ENCODE measurements at places on chromosomes 7 and 10.

DNA sequence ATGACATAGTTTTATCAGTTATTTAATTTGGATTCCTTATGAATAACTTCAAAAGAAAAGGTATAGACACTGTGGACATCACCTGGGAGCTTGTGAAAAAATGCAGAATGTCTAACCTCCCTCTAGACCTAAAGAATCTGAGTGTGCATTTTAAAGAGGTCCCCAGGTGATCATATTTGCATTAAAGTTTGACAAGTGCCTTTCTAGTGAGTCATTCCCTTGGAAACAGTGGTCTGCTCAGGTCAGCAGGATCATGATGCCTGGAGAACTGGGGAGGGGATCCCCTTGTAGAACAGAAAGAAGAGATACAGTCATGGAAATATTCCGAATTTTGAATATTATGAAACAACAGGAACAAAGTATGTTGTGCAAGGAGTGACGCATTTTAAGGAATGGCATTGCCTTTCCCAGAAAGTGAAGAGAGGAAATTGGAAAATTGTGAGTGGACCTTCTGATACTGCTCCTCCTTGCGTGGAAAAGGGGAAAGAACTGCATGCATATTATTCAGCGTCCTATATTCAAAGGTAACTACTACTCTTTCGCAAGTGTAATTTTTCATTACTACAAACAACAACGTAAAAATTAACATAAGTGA is 4.6 kb downstream of the STEAP2 start:
- DNase-seq = no peak

- DNase-seq = no peak
These were observed 1060.6 kb downstream of the LRMDA start for GRCh38 chr10:76492026-76492425.

DNA sequence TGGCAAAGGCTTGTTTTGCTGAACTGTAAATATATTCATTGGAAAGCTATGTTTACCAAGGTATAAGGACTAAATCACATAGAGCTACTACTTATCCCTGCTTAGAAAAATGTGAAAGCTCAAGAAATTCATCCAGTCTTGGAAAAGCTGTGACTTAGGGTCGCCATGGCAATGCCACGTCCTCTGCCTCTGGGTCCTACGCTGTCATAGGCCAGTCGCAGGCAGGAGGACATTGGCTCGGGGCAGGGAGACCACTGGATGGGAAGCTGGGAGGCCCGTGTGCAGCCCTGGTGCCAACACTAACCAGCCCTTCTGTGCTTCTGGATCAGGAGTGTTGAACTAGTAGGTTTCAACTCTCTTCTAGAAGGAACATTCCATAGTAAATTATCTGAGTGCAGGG is 67.3 kb upstream of the PDZD8 start:
- no peak for DNase-seq

GRCh38 chr10:123274306-123275135 is 120.3 kb downstream of the BUB3 start:
- DNase-seq = no peak

DNA sequence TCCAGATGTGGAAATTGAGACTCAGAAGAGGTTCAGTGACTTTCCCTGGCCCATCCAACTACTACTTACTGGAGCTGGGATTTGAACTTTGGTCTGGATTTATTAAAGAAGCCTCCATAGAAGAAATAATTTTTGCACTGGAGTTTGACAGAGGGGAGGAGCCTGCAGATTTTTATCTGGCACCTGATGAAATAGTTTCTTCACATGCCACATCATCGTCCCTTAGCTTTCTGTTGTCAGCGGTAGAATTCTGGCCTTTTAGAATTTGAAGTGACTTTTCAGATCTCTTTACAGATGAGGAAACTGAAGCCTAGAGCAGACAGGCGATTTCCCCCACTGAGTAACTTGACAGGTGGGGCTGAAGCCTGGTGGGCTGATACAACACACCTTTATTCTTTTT is 233.5 kb downstream of the LRMDA start:
- no peak for DNase-seq

DNA sequence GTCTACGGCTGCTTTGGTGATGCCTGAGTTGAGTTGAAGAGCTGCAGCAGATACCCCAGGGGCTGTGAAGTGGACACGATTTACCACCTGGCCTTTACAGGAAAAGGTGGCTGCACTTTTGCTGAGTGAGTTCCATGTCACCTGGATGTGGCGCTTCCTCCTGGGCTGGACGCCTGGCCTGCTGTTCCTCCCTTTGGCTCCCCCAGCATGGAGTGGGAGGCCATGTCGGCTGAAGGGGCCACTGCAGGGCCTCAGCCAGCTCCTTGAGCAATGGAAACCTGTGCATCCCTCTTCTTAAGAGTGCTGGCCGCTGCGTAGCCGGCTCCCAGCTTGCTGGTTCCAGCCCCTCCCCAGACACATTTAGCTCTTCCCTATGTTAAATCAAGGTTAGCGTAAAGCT is 221.0 kb downstream of the GLRX3 start:
- no peak for DNase-seq

DNA sequence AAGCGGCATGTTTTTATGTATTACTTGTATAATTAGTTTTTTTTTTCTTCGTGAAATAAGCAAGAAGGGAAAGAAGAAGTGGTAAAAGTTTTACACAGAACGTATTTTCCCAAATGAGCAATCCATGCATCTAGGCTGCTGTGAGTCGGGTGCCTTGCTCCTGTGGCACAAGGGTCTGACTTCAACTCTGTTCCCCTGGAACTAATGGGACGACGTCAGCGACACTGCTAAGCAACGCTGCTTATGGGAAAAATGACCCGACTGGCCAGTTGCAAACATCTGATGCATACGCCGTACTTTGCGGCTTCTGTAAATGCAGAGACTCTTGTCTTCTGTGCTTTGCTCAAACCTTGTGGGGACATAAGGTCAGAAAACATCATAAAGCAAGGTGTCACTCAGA is 66.3 kb downstream of the MPP7 start:
- DNase-seq = no peak

DNA sequence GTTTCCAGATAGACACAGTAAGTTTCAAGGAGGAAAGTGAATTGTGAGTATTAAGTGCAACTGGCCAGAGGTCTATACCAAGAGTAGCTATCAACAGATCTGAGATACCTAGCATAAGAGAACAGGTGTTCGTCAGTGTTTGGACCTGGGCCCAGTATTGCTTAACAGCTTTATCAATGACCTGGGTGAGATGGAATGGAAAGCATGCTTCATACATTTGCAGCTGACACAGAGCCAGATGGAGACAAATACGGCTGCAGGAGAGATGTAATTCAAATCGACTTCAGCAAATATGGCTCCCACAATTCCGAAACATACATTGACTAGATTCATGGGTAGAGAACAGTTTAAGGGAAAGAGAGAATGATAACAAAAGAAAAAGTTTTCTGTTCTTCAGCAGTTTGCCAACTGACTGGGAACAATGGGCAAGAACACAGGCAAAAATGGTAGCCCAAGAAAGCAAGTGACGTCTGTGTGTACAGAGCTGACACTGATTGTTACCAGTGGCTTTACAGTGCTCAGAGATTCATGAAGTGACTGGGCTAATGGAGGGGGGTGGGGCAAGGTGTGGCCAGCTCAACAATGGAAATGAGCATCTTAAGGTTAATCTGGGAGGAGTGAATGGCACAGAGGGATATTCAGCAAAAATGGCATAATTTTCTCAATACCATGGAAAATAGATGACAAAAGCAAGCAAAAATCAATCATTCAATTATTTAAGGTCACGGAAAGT is 28.0 kb upstream of the COBL start:
- DNase-seq = no peak

DNA sequence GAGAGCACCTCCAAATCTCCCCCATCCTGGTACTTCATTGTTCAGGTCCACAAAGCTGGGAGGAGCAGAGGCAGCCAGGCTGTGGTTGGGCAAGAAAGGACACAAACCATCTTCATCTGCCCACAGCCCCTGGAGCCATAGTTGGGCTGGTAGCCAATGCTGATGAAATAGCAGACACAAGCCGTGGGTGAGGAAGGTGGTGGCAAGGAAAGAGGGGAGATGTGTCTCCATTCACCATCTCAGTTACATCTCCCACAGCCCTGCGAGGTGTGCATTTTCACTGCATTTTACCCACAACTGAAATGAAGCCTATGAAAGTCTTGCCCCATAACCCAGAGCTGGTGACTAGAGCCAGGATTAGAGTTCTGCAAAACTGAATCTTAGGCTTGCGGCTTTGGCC is 35.0 kb downstream of the PIK3AP1 start:
- DNase-seq = no peak

- peak; percentile 28 for DNase-seq
These were observed 5.8 kb upstream of the GGCT start for GRCh38 chr7:30510124-30511075.

- no peak for DNase-seq
These were observed 36.7 kb downstream of the OSBPL3 start for GRCh38 chr7:24943096-24943948.

GRCh38 chr10:124350806-124351205 is 67.9 kb downstream of the OAT start:
- no peak for DNase-seq

DNA sequence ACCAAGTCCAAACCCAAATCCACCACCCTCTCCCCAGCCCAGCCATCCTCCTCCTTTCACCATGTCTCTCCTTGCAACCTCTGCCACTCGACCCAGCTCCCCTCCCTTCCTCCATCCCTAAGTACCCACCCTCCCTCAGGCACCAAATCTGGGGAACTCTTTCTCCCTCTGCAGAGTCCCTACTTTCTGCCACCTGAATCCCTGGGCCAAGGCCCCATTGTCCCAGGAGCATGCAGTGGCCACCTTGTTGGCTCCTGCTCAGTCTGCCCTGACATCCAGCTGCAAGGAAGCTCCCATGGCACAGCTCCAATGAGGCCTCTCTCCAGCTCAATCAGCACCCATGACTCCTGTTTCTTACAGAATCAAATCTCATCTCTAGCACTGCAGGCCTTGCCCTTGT is 5.5 kb upstream of the UNC5B start:
- no peak for DNase-seq

DNA sequence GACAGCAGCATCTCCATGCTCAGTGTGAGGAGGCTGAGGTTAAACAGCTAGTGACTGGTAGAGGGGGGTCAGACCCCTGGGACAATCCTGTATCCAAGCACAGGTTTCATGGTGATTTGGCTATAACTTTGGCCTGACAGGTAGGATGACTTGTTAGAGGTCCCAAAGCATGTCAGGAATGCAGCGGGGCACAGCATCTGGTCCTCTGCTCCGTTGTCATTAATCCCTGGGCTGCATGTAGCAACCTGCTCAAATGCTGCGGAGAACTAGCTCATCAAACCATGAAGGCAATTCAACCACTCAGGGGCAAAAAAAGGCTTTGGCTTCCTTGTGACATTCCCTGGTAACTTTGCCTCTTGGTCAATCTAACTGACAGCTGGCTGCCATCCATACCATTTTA is 26.8 kb downstream of the WNT2 start:
- DNase-seq = no peak

GRCh38 chr7:36507475-36508440 is 118.1 kb downstream of the ANLN start:
- DNase-seq = no peak

- no peak for DNase-seq
These were observed 50.9 kb upstream of the PDLIM1 start for GRCh38 chr10:95341716-95342130.

DNA sequence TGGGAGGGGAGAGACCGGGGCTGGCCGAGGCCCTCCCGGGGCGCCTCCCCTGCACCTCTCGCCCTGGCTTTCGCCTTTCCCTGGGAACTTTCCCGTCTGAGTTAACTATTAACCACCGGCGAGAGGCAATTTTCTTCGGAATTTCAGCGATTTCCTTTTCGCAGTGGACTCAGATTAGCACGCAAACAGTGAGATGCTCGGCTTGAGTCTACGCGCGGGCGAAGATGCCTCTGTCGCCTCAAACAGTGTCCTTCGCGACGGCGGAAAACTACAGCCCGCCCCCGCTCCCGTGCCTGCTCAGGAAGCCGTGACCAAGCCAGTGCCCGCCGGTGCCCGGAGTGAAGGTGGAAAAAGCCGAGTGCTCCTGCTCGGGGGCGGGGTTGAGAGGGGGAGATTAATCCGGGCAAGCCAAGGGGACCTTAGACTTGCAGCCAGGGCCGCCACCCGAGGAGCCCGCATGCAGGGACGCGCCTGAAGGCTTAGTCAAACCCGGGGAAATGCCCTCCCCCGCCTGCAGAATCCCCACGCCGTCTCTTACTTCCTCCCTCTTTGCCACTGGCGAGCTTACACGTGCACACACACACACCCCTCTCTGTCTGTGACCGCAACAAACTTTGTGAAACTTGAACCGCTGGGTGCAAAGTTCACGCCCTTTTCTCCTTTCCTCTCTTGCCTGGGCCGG is 14.5 kb upstream of the PAX2 start:
- no peak for DNase-seq
